ENCODE measurements at places on chromosomes 6 and 20.

DNA sequence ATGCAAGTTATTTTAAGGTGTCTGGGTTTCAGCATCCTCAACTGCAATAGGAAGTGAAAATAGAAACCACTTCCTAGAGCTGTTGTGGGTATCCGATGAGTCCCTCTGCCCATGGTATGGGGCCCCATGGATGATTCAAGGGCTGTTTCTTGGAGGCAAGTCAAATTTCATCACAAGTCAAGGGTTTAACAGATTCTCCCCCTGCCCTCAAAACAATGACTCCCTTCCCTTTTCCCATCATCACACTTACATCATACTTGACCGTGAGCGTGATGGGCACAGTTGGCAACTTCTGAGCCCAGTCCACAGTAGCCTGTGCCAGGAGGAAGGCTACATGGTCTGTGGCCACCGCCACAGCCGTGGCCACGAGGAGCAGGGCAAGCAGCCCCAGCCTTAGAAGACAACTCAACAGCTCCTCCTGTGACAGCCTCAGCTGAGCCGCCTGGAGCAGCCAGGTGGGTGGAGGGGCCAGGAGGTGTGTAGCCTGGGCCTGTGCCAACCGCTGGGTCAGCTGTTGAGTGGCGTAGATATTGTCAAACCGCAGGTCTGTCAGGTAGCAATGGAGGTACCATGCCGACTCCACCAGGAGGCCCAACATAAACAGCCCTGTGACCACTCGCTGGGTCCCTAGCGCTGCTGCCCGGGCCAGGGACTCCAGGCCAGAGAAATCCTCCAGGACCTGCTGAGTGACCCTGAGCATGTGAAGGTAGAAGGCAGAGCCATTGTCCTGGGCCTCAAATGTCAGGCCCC, 5.2 kb downstream of the OCSTAMP start:
- peak; percentile 87 for DNase-seq

DNA sequence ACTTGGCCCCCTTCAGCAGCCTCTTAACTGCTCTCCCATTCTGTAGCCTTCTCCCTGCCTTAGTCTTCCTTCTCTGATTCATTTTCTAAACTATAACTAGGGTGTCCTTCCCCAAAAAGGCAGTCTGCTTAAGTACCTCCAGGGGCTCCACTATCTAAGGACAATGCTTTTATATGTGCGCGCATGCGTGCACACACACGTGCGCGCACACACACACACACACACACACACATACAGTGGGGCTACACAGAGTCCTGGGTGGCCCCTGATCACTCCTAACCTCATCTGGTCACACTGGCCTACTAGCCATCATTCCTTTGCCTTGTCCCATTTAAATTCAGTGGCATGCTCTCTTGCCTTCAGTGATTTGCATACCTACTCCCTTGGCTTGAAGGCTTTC, 654.3 kb upstream of the CHD6 start:
- no peak for DNase-seq

- no peak for DNase-seq
These were observed 90.6 kb upstream of the TOP1 start for GRCh38 chr20:40938020-40938419.

DNA sequence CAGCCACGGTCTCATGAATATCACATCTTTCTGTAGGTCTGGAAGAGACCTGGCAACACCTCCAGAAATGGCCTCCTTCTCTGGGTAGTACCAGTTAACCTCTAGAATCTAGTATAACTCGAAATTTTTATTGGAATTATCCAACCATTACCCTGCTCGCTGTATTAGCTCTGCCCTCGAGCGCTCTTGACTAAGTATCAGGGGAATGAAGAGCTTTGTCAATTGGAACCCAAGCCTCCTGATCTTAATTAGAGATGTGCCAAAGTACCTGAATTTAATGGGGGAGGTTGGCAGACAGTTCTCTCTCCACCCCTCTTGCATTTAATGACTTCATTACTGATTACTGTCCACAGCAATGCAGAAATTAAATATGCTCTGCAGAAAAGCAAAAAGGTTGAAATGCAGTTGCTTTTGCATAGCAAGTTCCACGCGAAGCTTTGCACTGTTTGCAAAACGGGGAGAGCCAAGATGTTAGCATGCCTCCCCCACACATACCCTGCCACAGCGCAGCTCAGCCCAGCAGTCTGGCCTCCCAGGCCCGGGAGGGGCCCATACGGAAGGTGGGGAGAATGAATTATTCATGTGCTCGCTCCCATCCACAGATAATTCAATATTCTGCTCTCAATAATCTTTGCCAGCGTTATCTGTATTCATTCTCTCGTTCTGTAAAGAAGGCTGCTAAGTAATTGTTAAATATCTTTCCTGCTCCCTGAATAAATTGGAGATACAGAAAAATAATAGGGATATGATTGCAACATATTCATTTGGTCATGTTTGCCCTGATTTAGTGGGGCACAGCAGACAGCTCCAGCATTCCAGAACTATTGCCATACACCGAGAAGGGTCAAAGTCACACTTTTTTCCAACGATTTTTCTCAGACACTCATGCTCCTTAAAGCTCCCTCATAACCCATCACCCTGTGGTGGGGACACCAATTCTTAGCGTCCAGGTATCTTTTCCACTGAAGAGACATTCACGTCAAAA, 305.8 kb downstream of the CDH26 start:
- no peak for DNase-seq
